ENCODE measurements at places on chromosomes 11 and 22.
A peak's percentile ranks its signal among the peaks of the same experiment; 100 is the strongest.

- DNase-seq: no peak
These were observed 16.2 kb downstream of the DYNC2H1 start for GRCh38 chr11:103125462-103125861.

DNA sequence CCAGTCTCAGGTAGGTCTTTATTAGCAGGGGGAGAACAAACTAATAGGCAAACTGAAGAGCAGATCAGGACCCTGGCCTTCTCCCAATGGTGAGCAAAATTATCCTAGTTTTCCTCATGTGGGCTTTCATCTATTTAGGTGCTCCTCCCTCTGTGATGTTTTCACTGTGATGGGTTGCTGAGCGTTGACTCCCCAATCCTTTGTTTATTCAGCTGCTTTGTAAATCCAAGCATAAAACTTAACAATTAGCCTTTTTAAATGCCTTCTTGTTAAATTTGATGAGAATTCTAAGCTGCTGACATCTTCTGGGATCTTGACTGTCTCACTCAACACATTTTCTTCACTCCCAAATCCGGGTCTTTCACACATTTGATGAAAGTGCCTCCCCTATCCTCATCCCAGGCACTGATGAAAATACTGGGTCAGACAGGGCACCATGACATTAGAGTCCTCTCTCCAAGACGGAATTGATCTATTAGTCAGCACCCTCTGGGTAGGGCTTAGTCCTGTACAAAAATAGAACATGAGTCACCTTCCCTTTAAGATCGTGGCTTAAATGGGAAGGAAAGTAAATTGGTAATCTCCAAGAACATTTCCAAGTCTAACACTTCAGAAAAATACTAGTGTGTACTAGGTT lies 199.3 kb upstream of the ISX start:
- no peak for DNase-seq

- DNase-seq: no peak
These were observed 16.5 kb downstream of the PRPF19 start for GRCh38 chr11:60889869-60890311.

DNA sequence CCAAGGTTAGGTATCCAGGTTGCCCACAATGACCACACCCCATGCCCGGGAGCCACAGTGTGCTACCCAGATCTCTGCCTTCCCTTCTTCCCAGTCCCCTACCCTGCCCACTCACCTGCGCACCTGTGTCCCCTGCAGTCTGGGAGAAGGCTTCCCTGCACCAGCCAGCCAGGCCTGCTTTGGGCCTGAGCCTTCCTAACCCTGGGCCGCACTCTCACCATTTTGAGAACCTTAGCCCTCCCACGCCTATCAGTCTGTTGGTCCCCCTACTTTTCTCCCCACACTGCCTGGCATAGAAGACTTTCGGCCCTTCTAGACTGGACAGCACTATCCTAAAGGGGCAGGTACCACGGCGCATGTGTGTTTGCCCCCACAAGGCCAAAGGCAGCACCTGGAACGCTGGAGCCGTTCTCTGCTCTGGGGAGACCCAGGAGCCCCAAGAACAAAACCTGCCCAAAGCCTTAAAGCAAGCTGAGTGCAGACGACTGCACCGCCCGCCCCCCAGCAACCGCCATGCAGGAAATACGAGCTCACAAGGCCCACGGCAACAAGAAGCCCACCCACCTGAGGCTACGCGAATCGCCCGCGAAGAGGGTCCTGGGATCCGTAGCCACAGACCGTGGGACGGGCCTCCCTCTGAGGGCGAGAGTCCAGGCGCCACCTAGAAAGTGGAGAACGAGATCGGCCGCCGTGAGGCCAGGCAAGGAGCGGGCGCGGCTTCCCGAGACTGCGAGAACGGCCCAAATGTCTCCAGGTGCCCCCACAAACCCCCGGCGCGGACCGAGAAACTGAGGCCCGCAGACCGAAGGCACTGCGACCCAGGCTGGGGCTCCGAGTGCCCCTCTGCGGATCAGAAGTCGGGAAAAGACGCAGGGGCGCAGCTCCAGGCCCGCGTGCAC lies 546 bp downstream of the GNB1L start:
- DNase-seq: no peak

- no peak for DNase-seq
These were observed at the start of gene NOX4 for GRCh38 chr11:89490981-89491690. Gene NOX4, minus strand, starts transcription at chr11:89491375. Its CDS starts 129 bp downstream, at chr11:89491246.

DNA sequence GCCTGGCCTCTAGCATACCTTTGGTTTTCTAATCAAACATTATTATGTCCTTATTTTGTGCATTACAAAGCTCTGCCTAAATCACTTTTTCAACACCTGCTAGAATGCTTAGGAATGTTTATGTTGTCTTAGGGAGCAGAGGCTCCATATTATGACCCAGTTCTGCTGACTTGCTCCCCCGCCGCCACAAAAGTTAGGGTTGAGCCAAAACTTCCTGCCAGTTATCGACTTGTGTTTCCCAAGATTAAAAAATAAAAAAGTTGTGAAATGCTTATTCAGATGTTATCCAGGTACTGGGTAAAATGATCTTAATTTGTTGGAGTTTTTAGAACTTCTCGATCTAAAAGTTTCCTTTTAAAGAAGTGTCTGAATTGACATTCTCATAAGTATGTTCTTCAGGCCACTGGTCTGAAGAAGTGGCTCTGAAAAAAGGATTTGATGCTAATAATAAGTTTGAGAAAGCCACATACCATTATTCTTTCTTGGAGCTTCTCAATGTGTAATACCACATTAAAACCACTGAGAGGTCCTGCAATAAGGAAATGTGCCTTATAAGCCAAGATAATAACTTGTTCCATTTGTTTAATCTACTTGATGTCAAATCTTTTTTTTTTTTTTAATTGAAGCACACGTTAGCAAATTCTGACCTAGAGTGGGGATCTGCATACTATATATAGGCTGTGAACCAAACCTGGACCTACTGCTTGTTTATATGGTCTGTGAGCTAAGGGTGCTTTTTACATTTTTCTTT lies 2.2 kb downstream of the RNF185 start:
- DNase-seq: no peak

DNA sequence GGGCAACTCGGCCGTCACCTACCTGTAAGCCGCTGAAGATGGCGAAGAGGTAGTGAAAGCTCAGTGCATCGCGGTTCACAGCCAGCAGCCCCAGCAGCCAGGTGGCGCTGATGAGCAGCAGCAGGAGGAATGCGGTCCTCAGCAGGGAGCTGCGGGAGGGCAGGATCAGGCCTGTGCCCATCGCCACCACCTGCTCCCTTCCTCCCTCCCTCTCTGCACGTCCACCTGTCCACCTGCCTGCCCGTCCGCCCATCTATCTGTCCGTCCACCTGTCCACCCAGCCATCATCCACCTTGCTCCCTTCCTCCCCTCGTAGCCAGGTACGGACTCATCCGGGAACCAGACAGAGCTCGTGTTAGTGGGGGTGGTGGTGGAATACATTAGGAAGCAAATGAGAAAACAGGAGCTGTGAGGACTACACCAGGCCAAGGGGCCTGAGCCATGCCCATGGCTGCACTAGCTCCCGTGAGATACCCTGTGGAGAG lies 32.2 kb downstream of the TRMU start:
- peak; percentile 53 for DNase-seq

- no peak for DNase-seq
These were observed 26.9 kb downstream of the CD82 start for GRCh38 chr11:44592125-44592940.

- DNase-seq: no peak
These were observed 63.2 kb downstream of the OTOG start for GRCh38 chr11:17610085-17610894.

- no peak for DNase-seq
These were observed 28.2 kb downstream of the HEPHL1 start for GRCh38 chr11:94049351-94049750.

DNA sequence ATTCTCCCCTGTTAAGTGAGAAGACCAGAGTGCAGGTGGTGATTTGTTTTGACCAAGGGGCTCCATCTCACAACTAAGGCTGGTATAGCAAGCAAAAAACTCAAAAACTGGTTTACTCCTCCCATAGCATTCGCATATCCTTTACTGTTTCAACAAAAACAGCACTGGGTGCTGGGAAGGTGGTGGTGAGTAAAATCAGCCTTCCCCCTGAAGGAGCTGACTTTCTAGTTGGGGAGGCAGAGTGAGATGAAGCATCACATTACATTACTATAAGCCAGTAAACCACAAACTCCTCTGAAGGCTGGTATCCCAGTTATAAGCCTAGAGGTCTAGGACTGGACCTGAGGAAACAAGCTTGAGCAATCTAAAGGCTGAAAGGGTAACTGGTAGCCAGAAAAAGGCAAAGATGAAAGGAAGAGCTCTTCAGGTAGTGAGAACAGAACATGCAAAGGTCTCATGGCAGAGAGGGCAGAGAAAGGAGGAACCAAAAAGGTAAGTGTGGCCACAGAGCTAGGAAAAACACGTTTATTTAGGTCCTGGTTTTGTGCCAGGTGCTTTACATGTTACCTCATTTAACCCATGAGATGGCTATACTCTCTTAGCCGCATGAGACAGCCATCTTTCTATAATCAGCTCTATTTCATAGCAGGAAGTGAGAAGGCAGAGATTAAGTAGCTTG lies 22.3 kb downstream of the TMEM123 start:
- no peak for DNase-seq

DNA sequence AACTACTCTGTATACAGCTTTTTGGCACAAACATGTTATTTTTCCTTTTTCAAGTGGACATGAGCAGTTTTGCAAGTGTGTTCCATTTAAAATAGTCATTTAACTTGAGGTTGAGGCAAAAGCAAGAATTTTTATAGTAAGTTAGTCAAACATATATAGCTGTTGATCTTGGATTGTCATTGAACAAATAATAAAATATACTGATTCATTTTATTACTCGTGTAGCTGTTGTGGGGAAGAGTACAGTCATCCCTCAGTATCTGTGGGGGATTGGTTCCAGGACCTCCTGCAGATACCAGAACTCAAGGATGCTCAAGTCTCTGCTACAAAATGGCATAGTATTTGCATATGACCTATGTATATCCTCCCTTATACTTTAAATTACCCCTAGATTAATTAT lies 45.3 kb downstream of the EXT2 start:
- no peak for DNase-seq

DNA sequence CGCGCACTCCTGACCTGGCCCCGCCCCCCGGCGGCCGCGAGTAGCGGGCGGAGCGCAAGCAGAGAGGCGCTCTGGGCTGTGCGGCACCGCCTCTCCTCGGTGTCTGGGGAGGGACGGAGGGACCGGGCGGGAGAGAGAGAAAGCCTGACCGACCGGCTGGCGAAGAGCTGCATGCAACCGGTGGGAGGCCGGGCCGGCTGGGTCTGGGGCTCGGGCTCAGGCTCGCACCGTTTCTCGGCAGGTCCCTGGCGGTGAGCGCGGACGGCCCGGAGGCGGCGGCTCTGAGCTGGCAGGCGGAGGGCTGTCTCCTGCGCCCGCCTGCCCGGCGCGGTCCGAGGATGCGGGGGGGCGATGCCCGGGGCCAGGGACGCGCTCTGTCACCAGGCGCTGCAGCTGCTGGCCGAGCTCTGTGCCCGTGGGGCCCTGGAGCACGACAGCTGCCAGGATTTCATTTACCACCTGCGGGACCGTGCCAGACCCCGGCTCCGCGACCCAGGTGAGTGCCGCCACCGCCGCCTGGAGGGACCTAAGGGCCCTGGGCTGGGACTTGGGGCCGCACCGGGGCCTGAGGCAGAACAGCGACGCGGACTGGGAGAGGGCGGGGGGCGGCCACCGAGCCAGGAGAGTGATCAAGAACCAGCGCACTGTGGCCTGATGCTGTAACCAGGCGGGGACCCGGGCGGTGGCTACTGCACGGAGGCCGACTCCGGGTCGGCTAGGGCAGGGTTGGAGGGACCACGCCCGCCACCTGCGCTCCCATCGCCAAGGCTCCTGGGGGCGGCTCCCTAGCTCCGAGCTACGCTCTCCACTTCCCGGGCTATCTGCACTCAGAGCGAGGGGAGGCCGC lies at the start of gene SYT9:
Gene SYT9 (plus strand): TSS at position 69 of the 847 bp plus-strand sequence. CDS start 283 bp downstream, at position 352.
- DNase-seq: no peak

- DNase-seq: no peak
These were observed 210.5 kb downstream of the CTTN start for GRCh38 chr11:70608568-70609470.

DNA sequence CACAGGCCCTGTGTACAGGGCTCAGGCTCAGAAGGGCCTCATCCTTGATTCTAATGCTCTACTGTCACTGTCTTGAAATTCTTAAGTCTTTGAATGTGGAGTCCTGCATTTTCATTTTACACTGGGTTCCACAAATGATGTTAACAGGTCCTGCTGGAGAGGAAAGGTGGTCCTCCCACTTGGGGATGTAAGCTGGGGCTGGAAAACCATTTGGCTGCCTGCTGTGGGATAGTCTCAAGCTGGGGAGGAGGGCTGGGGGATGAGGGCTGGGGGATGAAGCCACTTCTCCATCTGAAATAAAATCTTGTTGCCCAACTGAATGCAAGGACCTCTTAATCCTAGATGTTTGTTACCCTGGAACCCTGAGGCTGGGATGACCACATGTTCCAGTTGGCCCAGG lies 423.0 kb downstream of the TENM4 start:
- no peak for DNase-seq
